Subcutaneous adipose tissue (tissue), 4 donors: ENCODE measurements at places on chromosomes 7 and 10. TPM values are rescaled to one million over a fixed set of nuclear protein-coding genes. Genes with fewer than 3 reads are reported as not detected.

Gene PDZD7
- total RNA-seq: 0.33 TPM

Gene CRHR2
- not detected for total RNA-seq

Gene PRTFDC1
- total RNA-seq: 2.4 TPM

Gene RPEL1
- not detected for total RNA-seq

Gene GATA3
- total RNA-seq: 8.3 TPM

Gene LRRN3
- 3.4 TPM for total RNA-seq

Gene INPP5F
- 17.9 TPM for total RNA-seq

Gene CAMK2B
- 0.49 TPM for total RNA-seq

Gene HPSE2
- total RNA-seq: 0.44 TPM

Gene CCDC3
- total RNA-seq: 28.1 TPM

Gene LIPF
- not detected for total RNA-seq

Gene CXCL12
- 106 TPM for total RNA-seq

Gene INMT
- total RNA-seq: 1.4 TPM

Gene OR6B1
- total RNA-seq: not detected

Gene GPR22
- not detected for total RNA-seq

Gene FAM25C
- not detected for total RNA-seq

Gene GTF2I
- total RNA-seq: 163 TPM

Gene ADAM12
- 20.4 TPM for total RNA-seq

Gene FIGNL1
- total RNA-seq: 6.3 TPM

Gene ANKRD7
- total RNA-seq: not detected

Gene GBX1
- total RNA-seq: not detected

Gene MYOF
- total RNA-seq: 139 TPM

Gene PNLIPRP3
- 2.0 TPM for total RNA-seq

Gene IRF5
- total RNA-seq: 17.0 TPM

Gene ANKRD61
- 0.44 TPM for total RNA-seq

Gene NACAD
- total RNA-seq: 5.3 TPM

Gene STEAP4
- 87.1 TPM for total RNA-seq

Gene TAC1
- total RNA-seq: 2.6 TPM

Gene KIAA1217
- total RNA-seq: 34.1 TPM

Gene MMD2
- total RNA-seq: not detected

Gene CALML3
- total RNA-seq: not detected

Gene CALHM1
- not detected for total RNA-seq

Gene SKIDA1
- 0.85 TPM for total RNA-seq

Gene XRCC2
- total RNA-seq: 0.33 TPM

Gene GCC1
- total RNA-seq: 18.5 TPM

Gene GARIN1A
- 0.49 TPM for total RNA-seq

Gene SERPINE1
- total RNA-seq: 25.5 TPM

Gene NPC1L1
- total RNA-seq: 0.22 TPM

Gene HOXA4
- not detected for total RNA-seq

Gene DOCK1
- 53.0 TPM for total RNA-seq

Gene SEMA3C
- 70.9 TPM for total RNA-seq

Gene ADARB2
- total RNA-seq: 0.44 TPM

Gene CRYGN
- not detected for total RNA-seq

Gene ERVW-1
- not detected for total RNA-seq

Gene RET
- total RNA-seq: 0.66 TPM

Gene ITGA8
- 3.2 TPM for total RNA-seq

Gene SH3PXD2A
- total RNA-seq: 22.6 TPM

Gene OPALIN
- not detected for total RNA-seq

Gene STARD3NL
- total RNA-seq: 45.4 TPM
